ENCODE measurements at places on chromosomes 13 and 19. TPM values are rescaled to one million over a fixed set of nuclear protein-coding genes. Genes with fewer than 3 reads are reported as not detected.

DNA sequence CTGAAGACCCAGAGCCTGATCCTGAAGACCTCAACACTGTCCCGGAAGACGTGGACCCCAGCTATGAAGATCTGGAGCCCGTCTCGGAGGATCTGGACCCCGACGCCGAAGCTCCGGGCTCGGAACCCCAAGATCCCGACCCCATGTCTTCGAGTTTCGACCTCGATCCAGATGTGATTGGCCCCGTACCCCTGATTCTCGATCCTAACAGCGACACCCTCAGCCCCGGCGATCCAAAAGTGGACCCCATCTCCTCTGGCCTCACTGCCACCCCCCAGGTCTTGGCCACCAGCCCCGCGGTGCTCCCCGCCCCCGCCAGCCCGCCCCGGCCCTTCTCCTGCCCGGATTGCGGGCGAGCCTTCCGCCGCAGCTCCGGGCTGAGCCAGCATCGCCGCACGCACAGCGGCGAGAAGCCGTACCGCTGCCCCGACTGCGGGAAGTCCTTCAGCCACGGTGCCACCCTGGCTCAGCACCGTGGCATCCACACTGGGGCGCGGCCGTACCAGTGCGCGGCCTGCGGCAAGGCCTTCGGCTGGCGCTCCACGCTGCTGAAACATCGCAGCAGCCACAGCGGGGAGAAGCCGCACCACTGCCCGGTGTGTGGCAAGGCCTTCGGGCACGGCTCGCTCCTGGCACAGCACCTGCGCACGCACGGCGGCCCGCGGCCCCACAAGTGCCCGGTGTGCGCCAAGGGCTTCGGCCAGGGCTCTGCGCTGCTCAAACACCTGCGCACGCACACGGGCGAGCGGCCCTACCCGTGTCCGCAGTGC, 2.9 kb upstream of the MCOLN1 start:
- no peak for DNase-seq

DNA sequence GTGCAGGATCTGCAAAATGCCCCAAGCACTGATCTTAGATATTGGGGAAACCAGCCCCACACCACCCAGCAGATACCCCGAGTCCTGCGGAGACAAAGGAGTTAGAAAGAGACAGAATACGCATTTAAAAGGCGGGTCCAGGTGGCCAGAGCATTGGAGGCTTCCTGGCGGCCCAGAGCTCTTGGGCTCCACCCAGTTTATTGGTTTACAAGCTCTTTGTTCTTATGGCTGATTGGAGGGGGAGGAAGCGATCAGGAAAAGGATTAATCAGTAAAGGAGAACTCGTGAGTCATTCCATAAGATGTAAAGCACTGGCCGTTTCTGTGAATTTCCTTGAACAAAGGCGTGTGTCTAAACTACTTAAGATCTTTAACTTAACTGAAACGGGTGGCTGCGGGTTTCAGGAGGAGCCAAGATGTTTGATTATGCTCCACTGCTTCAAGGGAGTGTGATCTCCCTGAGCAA, 926 bp downstream of the ZNF587 start:
- peak; percentile 54 for DNase-seq

DNA sequence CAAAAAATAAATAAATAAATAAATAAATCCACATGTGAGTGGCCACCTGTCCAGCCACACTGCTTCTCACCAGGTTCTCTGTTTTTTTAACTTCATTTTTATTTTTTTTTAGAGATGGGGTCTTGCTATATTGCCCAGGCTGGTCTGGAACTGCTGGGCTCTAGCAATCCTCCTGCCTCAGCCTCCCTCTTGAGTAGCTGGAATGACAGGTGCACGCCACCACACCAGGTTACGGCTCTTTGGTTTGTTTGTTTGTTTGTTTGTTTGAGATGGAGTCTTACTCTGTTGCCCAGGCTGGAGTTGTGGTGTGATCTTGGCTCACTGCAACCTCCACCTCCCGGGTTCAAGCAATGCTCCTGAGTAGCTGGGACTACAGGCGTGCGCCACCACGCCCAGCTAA, 94.5 kb upstream of the CACNA1A start:
- no peak for DNase-seq

SLC27A5 gene
- total RNA-seq, result 28.9 TPM

AXL gene
- total RNA-seq, result 613 TPM

ZNF729 gene
- total RNA-seq, result not detected

All from HT1080 (cell line).